ENCODE measurements at places on chromosomes 5 and 9.

GRCh38 chr5:97778451-97778850 is 595.4 kb upstream of the RIOK2 start:
- DNase-seq: peak; percentile 2

DNA sequence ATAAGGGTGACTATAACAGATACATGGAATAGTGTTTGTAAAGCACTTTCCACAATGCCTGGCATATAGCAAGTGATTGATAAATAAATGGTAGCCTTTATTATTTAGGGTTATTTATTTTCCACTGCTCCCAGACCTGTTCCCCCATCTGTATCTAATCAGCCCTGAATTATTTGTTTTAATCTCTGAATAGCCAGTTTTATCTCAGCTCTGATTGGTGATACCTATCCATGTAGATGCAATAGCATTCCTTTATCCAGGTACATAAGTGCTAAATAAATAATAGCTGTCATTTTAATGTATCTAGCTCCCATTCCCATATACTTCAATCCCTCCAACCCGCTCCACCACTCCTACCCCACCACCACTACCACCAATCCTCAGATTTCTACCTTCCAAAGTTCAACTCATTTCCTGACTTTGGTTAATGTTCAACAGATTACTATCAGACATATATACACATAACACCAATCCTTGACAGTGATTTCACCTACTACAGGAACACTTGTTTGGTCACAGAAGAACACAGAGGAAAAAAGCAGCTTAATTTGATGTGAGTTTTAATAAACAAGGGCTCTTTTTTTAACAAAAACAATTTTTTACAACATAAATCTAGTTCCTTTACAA is 14.0 kb downstream of the PRKAA1 start:
- no peak for DNase-seq

GRCh38 chr9:16329671-16330113 is 540.8 kb downstream of the BNC2 start:
- DNase-seq: peak; percentile 37

DNA sequence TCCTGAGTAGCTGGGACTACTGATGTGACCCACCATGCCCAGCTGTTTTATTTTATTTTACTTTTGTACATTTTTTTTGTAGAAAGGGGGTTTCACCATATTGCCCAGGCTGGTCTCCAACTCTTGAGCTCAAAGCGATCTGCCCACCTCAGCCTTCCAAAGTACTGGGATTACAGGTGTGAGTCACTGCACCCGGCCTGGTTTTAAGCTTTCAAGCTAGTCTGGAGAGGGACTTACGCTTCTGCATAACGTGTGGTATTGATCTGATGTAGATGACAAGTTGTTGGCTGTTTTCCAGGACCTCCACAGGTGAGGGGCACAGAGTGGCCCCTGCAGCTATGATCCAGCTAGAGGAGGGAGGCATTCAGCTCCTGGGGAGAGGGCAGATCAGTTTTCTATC is 6.8 kb upstream of the CCL21 start:
- DNase-seq: no peak

- no peak for DNase-seq
These were observed 16.6 kb downstream of the POU5F2 start for GRCh38 chr5:93724791-93725190.

DNA sequence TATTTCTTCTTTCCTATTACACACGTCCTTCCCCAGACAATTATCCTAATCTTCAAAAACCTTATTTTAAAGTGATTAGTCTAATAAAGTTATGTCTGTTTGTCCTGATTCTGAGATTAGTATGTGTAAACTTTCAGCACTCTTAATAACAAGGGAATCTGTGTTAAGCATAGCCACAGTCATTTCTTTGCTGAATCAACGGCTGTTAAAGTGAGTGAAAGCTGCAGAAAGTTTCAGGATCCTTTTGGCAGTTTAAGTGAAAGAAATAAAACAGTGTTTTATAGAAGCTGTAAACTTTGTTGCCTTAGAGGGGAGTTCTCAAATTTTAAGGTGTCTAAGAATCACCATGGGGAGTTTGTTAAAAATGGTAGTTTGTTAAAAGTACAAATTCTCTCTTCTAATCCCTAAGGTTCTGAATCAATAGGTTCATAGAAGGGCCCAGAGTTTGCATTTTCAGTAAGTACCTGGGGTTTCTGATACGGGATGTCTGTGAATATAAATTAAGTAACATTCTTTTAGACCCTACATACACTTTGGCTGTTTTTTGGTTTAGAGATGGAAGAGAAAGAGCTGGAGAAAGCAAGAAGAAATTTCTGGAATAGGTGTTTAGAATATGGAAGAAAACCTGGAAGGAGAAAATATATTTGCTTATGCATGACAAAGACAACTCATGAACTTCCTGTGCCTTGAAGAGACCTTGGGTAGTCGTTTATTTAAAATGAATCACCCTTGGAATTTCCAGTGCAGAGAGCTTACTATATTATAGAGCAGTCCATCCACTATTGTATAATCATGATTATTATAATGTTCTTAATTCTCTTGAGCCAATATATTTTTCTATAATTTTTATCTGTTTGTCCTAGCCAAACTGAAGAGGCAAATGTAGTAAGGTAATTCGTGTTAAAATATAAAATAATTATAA is 45.7 kb downstream of the SCAMP1 start:
- peak; percentile 70 for DNase-seq

- DNase-seq: no peak
These were observed 357.5 kb downstream of the TAF11L14 start for GRCh38 chr5:17991775-17992174.
